ENCODE measurements at places on chromosomes 1 and 21.

- peak; percentile 75 for DNase-seq
Observed at GRCh38 chr1:61053712-61054600, 28.4 kb upstream of the NFIA start.

DNA sequence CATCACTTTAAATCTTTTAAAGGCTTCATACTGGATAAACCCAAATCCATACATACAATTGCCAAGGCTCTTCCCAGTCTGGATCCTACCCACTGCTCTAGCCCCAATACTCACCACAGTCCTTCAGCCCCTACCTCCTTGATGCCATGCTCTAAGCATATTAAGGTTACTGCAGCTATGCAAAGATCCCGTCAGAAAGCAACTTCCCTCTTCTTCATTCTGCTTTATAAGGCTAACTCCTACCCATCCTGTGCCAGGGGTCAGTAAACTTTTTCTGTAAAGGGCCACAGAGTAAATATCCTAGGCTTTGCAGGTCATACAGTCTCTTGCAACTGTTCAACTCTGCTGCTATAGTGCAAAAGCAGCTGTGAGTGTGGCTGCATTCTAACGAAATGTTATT, 34.3 kb upstream of the MTF1 start:
- no peak for DNase-seq

- no peak for DNase-seq
Observed at GRCh38 chr1:119079881-119080280, 60.6 kb downstream of the WARS2 start.

GRCh38 chr1:10753299-10753698, 43.1 kb downstream of the CASZ1 start:
- DNase-seq: no peak

DNA sequence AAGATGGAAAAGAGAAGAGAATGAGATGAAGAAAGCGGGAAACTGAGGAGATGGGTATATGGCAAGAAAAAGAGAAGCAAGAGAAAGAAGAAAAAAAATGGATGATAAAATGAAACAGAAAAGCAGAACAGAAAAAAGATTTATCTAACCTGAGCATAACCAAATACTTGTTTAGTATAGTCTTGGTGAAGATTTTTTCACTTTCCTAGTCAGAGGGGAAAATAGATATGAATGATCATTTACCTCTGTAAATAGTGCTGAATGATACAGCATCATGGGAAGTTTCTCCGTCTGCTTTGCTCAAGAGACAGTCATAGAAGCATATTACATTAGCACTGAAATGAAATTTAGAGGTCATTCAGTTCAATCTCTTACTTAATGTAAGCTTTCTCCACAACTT, 36.1 kb upstream of the PLPPR4 start:
- DNase-seq: no peak

GRCh38 chr1:114466334-114467014, 44.5 kb downstream of the TRIM33 start:
- DNase-seq: no peak

GRCh38 chr1:46394108-46394871, at the start of gene FAAH:
FAAH (plus strand) TSS chr1:46394317; CDS start chr1:46394349, 32 bp downstream.
- DNase-seq: peak; percentile 89

DNA sequence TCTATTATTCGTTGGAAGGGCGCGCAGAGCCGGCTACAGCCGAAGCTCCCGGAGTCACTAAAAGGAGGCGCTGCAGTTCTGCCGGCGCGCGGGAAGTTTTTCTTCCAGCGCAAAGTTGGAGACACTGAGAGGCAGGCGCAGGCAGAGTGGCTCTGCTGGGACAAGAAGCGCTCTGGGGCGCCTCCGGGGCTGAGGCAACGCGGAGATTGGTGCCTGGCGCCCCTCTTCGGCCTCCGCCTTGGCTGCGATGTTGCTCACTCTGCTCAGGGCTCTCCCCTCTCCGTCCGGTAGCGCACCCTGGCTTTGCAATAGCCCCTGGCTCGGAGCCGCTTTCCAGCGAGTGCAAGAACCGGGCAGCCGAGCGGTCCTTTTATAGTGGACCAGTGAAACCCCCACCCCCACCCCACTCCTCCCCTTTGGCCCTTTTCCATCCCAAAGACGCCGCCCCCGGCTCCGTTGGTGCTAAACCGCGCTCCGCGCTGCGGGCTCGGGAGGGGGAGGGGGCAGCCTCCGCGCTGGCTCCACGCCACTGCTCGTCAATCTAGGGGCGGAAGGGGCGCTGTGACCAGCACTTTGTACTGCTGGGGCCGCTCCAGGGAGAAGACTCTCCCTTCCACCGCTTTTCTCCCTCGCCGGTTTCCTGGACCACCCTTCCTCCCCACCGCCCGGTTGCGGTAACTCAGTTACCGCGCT, at the start of gene ADAMTS1:
Gene ADAMTS1, minus strand, starts transcription at position 344 of the 693 bp plus-strand sequence. CDS start 455 bp downstream, outside the sequence.
- peak; percentile 88 for DNase-seq

GRCh38 chr1:9242338-9242969, 7.9 kb downstream of the H6PD start:
- DNase-seq: peak; percentile 88

DNA sequence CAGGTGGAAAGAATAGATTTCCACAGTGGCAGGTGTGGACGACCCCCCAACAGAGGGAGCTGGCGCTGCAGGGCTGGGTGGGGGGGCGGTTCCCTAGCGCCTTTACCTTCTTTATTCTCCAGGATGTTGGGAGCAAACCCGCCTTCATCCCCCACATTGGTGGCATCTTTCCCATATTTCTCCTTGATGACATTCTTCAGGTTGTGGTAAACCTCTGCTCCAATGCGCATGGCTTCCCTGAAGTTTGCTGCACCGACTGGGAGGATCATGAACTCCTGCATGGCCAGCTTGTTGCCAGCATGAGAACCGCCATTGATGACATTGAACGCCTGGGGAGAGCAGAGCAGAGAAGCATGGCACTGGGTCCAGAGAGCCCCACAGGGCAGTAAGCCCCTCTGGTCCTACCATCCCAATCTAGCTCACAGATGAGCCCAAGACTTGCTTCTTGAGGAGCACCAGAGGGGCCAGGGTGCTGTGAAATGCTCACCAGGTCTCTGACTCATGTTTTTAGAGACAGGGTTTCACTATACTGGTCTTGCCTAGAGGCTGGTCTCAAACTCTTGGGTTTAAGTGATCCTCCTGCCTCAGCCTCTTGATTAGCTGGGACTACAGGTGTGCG, 12.2 kb downstream of the ENO1 start:
- DNase-seq: no peak

DNA sequence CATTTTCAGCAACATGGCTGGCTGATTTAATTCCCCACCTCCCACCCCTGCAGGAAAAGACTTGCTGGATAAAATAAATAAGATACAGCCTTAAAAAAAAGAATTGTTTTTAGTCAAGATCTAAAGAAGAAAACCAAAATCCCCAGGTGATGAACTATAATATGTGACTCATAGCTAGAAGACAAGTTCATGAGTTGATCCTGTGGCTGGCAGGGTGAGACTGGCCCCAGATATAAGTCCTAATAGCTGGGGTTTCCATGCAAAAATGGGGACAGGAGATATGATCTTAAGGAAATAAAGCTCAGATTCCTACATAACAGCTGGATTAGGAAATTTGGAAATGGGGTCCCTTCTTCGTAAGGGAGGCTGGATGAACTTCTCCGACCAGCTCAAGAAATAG, 21.9 kb upstream of the RGSL1 start:
- DNase-seq: no peak

- DNase-seq: no peak
Observed at GRCh38 chr1:165073185-165074007, 283.1 kb downstream of the LMX1A start.

GRCh38 chr1:192238421-192238820, 78.4 kb upstream of the RGS21 start:
- no peak for DNase-seq

DNA sequence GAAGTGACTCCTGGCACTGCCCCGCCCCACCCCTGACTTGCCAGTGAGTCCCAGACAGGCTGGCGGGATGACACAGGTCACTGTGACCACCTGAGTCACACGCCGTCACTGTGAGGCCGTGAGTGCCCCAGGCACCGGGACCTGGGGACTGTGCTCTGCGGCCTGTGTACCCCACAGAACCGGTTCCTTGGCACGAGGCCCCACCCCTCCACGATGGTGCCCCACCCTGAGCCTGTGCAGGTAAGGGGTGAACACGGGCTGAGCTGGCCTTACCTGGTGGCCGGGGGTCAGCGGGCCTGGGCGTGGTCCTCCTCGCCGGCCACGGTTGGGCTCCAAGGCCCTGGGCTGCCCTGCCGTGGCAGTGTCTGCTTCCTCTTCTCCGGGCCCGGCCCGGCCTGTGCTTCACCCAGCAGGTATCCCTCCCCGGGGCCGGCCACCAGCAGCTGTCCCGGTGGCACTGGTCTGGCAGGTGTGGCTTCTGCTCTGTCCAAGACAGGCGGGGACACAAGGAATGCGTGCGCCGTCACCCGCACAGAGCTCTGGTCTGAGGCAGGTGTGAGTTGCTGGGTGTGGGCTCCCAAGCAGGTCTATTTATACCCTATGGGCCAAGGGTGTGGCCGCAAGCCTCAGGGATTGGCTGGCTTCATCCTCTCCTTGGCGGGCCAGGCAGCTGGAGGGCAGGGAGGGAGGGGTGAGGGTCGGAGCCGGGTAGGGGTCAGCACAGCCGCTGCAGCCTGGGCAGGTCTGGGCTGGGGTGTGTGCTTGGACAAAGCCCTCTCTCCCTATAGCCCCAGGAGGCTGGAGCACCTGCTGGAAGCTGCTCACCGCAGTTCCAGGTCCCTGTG, at the start of gene RNF223:
Gene RNF223, minus strand, starts transcription at position 564 of the 845 bp plus-strand sequence. CDS start 1,740 bp downstream, outside the sequence.
- DNase-seq: peak; percentile 85

DNA sequence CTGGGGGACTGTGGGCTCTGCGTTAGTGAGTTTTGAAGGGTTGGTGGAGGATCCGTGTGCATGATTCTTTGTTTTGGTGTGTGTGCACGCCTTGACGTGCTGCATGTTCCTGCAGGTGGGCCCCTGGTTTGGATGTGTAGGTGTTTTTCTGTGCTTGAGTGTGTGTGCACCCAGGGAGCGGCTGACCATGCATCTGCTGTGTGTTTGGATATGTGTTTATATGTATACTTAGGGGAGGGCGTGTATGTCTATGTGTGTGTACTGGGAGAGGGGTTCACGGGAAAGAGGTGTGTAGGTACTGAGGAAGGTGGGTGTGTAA, 1.1 kb downstream of the VANGL2 start:
- DNase-seq: no peak

DNA sequence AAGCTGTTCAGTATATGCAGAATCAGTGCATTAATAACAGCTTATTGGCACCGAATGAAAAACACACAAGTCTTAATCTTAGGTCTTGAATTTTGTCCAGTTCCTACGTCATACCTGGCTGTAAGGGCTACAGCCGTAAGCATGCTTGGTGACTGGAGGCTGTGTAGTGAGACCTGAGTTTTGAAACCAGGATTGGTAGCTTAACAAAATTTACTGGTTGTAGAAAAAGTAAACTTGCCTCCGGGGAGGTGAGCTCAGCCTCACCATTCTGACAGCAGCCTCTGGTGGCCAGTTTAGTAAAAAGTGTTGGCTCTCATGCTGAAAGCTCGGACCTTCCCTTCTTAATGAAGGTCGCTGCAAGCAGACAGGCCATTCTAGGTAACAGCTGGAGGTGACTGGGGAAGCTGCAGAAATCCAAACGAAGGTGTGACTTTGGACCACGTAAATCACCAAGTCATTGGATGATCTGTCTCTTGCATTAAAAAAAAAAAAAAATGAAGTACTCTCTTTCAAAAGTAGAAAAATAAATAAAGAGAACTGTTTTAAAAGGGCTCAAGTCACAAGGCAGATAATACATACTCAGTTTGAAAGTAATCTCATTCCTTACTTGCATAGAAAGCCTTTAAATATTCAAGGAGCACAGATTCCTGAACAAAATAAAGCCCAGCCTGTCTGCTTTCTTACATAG, 48.9 kb downstream of the HLCS start:
- no peak for DNase-seq

- DNase-seq: no peak
Observed at GRCh38 chr1:113804421-113805255, 7.6 kb downstream of the RSBN1 start.

- DNase-seq: no peak
Observed at GRCh38 chr21:33241846-33242245, 12.1 kb downstream of the IFNAR2 start.

DNA sequence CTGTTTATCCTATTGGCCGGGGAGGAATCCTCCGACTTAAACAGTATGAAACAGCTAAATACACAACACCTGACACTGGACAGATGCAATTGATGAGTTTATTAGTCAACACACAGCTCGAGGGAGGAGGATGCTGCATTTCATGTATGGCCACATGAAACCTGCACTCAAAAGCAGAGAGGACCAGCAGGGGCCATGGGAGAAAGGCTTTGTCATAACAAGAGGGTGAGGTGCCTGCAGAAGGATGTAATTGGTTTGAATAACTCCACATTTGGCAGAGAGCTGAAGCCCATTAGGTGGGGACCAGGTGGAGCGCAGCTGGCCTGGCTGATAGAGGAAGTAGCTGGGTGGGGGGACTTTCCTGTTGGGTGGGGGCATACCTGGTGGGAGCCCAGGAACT, 599.1 kb downstream of the PTPRU start:
- no peak for DNase-seq

GRCh38 chr21:37877888-37878684, 38.2 kb downstream of the KCNJ6 start:
- no peak for DNase-seq

- no peak for DNase-seq
Observed at GRCh38 chr21:42799948-42800347, 79.4 kb downstream of the WDR4 start.

DNA sequence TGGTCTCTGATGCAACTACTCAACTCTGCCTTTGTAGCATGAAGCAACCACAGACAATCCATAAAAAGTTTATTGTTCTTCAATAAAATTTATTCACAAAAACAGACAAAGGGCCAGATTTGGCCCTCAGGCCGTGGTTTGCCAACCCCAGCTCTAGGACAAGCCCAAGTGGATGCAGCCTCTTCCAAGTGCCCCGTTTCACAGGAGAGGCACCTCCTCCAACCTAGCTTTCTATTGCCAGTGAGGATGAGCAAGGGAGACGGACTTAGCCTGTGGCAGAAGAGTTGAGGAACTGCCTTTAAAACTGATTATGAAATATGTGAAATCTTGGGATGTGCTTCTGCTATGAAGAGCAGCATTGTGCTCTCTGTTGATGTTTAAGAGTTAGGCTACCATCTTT, 105.4 kb downstream of the PSMG1 start:
- DNase-seq: no peak

GRCh38 chr1:56788588-56788987, 30.6 kb downstream of the FYB2 start:
- peak; percentile 61 for DNase-seq

DNA sequence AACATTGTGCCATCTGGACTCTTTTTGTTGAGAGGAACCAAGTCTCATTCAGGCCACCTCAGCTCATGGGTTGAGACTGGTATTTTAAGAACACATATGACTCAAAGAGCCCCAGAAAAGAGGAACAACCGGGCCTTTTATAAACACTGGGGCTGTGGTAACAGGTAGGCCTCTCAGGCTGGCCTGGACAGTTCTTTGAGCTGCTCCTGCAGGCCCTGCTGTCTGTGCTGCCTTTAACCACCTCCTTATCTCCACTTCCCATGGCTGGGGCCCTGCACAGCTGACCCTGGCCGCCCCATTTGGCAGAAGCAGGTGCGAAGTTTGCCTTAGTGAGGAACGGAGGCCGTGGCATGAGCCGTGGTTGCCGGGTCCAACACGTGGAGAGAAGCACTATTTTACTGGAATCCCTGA, 163.3 kb downstream of the RHOU start:
- no peak for DNase-seq

GRCh38 chr1:245334827-245335490, 180.2 kb downstream of the KIF26B start:
- no peak for DNase-seq

All from upper lobe of right lung (tissue), 1 donor.